ENCODE measurements at places on chromosomes 6 and 20.

- DNase-seq, result no peak
Observed at GRCh38 chr20:43973231-43973630, 58.6 kb downstream of the TOX2 start.

- no peak for DNase-seq
Observed at GRCh38 chr6:39850736-39851297, 58.6 kb downstream of the DAAM2 start.

- DNase-seq, result no peak
Observed at GRCh38 chr20:25100914-25101313, 19.0 kb upstream of the VSX1 start.

- DNase-seq, result no peak
Observed at GRCh38 chr20:43995645-43996044, 81.0 kb downstream of the TOX2 start.

GRCh38 chr20:57403216-57403615, 12.0 kb downstream of the RBM38 start:
- DNase-seq, result no peak

DNA sequence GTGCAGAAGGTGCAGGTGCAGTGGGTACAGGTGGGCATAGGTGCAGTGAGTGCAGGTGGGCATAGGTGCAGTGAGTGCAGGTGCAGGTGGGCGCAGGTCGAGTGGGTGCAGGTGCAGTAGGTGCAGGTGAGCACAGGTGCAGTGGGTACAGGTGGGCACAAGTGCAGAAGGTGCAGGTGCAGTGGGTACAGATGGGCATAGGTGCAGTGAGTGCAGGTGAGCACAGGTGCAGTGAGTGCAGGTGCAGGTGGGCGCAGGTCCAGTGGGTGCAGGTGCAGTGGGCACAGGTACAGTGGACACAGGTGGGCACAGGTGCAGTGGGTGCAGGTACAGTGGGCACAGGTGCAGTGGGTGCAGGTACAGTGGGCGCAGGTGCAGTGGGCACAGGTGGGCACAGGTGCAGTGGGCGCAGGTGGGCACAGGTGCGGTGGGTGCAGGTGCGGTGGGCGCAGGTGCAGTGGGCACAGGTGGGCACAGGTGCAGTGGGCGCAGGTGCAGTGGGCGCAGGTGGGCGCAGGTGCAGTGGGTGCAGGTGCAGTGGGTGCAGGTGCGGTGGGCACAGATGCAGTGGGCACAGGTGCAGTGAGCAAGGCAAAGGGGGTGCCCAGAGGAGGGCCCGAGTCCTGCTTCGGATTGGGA, 15.3 kb downstream of the ZBTB46 start:
- no peak for DNase-seq

- no peak for DNase-seq
Observed at GRCh38 chr6:75278474-75279077, 6.0 kb downstream of the TMEM30A start.

- DNase-seq, result no peak
Observed at GRCh38 chr20:47546184-47547033, 44.7 kb downstream of the NCOA3 start.

GRCh38 chr20:46021361-46022359, 7.4 kb upstream of the SLC12A5 start:
- peak; percentile 49 for DNase-seq

GRCh38 chr6:108464418-108465097, 96.2 kb upstream of the FOXO3 start:
- no peak for DNase-seq

GRCh38 chr6:57002197-57002596, 44.3 kb upstream of the KIAA1586 start:
- DNase-seq, result no peak

DNA sequence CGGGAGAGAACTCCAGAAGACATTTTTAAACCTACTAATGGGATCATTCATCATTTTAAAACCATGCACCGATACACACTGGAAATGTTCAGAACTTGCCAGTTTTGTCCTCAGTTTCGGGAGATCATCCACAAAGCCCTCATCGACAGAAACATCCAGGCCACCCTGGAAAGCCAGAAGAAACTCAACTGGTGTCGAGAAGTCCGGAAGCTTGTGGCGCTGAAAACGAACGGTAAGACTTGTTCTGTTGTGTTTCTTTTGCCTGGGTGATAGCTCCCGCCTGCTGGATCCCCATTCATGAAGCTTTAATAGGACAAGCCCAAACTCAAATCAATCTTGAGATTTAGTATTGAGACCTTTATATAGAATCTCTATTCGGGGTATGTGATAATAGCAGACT, 4.2 kb downstream of the TNFAIP3 start:
- DNase-seq, result no peak

GRCh38 chr6:47687432-47687831, 10.9 kb upstream of the ADGRF4 start:
- DNase-seq, result no peak
